ENCODE measurements at places on chromosomes 13 and 19.

DNA sequence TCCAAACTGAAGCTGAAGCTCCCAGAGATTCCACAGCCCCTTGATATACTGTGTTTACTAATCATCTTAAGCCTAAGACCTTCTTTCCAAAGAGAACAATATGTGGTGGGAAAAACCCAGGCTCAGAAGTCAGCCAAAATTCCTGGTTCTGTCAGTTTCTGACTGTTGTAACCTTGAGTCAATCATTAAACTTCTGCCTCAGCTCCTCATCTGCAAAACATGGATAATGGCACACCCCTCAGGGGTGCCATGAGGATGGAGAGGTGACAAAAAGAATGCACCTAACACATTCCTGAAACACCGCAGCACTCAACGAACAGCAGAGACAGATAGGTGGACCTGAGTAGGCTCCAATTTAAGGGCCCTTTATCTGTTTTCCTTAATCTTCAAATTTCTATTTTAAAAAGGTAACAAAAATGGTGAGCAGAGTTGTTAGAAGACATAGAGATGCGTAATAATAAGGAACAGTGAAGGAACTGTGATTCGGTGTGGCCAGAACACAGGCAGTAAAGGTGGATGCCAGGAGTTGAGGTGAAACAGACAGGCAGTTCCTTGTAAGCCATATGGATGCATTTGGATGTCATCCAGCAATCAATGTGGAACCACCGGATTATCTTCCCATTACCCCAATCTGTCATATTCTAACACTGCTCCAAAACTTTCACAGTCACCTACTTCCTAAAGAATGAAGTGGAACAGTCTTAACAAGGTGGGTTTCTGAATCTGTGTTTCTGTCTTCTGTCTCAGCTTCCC, 56.6 kb upstream of the DOCK9 start:
- DNase-seq, result no peak

- no peak for DNase-seq
Observed at GRCh38 chr13:25688536-25688935, 316.8 kb downstream of the ATP8A2 start.

- DNase-seq, result no peak
Observed at GRCh38 chr13:50599927-50600326, 243.6 kb downstream of the DLEU7 start.

GRCh38 chr19:49684983-49685553, 4.3 kb upstream of the ADM5 start:
- DNase-seq, result no peak

- no peak for DNase-seq
Observed at GRCh38 chr19:58385313-58385890, 1.7 kb upstream of the RPS5 start.

DNA sequence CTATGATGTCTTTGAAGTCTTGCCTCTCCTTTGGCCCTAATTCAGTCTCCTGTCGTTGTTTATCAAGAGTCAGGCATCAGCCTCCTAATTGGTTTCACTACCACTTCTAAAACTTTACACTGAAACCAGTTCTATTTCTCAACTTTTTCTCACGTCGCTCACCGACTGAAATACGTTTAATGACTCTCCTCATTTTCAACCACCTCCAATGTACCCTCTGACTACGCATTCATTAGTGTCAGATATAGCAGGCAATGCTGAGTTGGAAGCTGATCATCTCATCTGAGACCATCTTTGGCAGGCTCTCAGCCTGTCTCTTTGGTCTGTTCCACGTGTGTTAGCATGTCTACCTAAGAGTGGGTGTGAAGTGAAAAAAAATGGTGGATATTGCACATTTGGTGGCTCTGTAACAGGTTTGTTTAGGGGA, 128.1 kb downstream of the KL start:
- no peak for DNase-seq

DNA sequence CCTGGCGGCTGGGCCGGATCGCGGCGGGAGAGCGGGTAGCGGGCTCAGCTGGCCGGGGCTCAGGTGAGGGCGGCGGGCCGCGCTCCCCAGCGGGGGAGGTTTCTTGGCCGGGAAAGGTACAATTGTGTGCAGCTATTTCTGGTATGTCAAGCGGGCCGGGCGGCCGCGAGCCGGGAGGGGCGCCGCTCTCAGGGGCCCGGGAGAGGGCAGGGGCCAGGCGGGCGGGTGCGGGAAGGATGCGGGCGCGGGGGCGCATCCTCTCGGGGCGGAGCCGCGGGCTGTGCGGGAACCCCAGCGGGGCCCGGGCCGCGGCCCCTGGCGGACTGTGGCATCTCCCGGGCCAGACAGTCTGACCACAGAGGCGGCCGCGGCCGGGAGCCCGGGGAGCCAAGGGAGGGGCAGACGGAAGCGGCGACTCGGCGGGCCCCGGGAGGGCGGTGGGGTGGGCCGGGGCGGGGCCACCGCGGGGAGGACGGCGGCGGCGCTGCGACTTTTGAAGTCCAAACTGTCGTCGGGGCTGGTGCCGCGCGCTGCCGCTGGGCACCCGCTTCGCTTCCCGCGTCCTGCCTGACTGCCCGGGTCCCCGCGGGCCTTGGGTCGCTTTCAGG, at the start of gene LMO7:
Gene LMO7 (plus strand): TSS at position 503 of the 608 bp plus-strand sequence. CDS start 328 bp downstream, outside the sequence.
- peak; percentile 2 for DNase-seq

- DNase-seq, result no peak
Observed at GRCh38 chr13:36108954-36109353, 22.2 kb downstream of the DCLK1 start.

GRCh38 chr19:47331931-47332547, at the start of gene C5AR2:
TSS of gene C5AR2 (plus strand) at chr19:47332175. CDS start at chr19:47340800, 8,625 bp downstream.
- DNase-seq, result no peak

- DNase-seq, result no peak
Observed at GRCh38 chr19:28960586-28960985, 252.4 kb downstream of the UQCRFS1 start.

DNA sequence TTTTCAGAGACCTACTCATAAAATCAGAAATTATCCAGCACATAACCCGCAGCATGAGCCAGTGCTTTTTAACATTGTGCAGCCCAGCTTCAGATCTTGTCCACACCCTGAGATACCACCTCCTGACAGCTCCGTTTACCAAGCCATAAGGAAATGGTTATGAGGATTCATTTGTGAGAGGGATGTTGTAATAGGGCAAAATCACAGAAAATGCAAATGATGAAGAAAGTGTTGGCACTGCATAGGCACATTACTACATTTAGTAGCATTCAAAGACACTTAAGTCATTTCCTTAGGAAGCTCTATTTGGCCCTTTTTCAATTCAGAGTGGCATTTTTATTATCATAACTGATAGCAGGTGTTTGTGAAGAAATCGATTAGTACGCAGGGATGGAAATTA, 277.5 kb downstream of the DNAJC15 start:
- DNase-seq, result no peak

DNA sequence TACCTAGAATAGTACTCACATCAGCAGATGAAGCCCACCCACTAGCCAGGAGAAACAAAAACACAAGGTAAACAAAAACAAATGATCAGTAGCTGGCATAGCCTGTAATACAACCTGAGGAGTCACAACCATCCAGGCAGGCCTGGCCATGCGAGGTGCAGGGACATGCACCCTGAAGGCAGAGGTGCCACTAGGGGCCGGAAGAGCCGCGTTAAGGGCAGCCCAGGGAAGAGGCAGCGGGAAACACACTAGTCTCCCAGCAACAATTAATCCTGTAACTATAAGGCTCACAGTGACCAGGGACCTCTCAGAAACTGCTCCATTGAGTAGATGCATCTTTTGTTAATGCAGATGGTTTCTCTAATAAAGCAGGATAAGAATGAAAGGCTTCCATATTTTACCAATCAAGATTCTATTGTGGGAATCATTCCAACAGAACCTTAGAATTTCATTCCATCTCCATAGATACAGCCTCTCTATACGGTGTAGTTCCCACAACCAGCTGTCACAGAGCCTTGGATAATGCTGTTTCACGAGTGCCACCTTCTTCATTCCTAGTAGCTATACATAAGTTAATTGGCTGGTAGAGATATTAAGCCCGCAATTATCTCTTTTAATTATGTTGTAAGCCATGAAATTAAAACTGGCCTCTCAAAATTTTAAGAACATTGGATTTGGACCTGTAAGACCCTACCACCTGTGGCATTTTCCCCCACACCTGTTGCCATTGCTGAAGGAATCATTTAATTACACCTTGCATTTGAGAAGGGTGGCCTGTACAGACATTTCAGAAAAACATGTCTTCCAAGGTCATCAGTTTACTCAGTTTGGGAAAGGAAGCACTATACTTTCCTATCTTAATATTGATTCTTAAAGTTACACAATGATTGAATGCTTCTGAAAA, 28.7 kb downstream of the ANKRD10 start:
- no peak for DNase-seq

- DNase-seq, result no peak
Observed at GRCh38 chr13:73970421-73971055, 163.7 kb downstream of the KLF12 start.

GRCh38 chr13:20001366-20002190, 43.1 kb downstream of the ZMYM2 start:
- DNase-seq, result no peak

- no peak for DNase-seq
Observed at GRCh38 chr13:113245849-113246796, 36.7 kb downstream of the CUL4A start.

GRCh38 chr19:15222738-15223648, 9.3 kb downstream of the EPHX3 start:
- DNase-seq, result peak; percentile 47

- DNase-seq, result no peak
Observed at GRCh38 chr13:79995334-79995733, 345.6 kb downstream of the SPRY2 start.

DNA sequence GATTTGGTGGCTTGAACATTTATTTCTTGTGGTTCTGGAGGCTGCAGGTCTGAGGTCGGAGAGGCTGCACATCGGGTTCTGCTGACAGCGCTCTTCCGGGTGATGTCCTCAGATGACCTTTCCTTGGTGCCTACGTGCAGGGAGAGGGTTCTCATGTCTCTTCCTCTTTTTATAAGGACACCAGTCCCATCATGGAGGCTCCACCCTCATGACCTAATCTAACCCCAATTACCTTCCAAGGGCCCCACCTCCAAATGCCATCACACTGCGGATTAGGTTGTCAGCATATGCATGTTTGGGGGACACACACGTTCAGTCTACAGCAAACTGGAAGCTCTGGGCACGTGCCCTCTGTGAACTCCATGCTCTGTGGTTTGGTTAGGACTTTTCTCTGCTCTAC, 338.6 kb downstream of the FGF9 start:
- no peak for DNase-seq

DNA sequence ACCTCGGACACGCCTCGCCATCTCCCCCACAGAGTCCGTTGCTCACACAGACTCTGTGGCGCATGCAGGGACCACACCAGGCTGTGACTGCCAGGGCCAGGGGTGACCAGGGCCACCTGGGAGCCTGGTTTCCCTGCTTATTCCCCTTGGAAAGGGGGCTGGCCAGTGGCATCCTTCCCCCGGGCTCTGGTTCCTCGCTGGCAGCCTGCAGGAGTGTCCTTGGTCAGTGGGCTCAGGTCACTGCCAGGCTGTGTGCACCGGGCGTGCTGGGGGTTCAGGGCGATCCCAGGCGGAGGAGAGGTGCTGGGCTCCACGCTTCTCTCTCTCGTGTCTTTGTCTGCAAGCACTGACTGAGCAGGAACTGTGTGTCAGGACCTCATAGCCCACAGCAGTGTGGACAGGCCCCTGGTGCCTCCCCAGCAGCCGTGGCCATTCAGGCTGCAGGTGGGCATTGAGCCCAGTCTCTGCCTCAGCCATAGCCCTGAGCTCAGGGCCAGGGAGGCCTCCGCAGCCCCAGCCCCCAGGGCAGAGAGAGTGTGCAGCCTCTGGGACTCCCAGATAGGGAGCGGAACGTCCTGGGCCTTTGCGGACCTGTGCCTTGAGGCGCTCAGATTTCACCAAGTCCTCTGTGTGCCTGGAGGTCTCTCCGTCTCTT, 6.5 kb downstream of the PIAS4 start:
- no peak for DNase-seq
